ENCODE measurements at places on chromosomes 7 and 10.
A peak's percentile ranks its signal among the peaks of the same experiment; 100 is the strongest.

GRCh38 chr7:84412161-84412969 lies 217.8 kb upstream of the SEMA3A start:
- DNase-seq: peak; percentile 73

DNA sequence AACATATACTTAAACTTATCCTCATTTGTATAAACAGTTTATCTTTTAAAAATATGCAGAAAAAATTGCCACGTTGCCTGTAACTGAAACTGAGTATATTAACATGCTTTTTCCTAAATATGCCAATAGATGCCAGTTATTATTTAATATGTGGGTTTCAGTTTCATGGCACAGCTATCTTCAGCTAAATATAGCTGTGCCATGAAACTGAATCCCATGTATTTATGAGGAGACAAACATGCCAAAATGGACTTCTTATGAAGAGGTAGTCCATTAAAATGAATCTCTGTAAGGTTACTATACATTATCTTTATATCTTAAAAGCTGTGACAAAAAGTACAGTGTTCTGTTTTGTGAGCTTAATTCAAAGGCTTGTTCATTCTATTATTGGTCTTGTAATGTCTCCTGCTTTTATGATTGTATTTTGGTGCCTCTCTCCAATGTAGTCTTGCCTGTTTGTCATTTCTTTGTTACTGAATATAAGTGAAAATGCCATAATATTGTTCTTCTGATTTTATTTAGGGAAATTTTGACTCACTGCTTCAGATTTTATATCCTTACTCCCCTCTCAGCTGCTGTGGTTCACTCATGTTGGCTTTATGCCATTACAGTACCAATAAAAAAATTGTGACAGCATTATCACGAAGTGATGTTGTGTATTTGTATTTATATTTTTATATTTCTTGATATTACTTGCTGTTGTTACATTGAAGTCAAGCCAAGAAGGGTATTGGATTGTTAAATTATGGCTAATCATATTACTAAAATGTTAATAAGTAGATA lies 34.3 kb upstream of the CACNA2D1 start:
- no peak for DNase-seq

DNA sequence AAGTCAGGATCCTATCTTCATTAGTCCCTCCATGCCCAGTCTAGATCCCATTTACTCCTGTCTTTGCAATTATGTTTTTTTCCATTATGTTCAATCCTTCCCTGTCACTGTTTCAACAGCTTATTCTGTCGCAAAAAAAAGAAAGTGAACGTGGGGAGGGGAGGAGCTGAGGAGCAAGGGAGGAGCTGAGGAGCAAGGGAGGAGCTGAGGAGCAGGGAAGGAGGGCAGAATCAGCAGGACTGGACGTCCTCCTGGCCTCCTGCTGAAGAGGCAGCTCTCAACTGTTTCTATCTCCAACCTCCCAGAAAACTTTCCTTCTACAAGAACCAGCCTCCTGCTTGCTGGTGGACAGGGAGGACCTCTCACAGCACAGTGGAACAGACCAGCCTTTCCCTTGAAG lies 26.0 kb downstream of the LARP4B start:
- DNase-seq: no peak

DNA sequence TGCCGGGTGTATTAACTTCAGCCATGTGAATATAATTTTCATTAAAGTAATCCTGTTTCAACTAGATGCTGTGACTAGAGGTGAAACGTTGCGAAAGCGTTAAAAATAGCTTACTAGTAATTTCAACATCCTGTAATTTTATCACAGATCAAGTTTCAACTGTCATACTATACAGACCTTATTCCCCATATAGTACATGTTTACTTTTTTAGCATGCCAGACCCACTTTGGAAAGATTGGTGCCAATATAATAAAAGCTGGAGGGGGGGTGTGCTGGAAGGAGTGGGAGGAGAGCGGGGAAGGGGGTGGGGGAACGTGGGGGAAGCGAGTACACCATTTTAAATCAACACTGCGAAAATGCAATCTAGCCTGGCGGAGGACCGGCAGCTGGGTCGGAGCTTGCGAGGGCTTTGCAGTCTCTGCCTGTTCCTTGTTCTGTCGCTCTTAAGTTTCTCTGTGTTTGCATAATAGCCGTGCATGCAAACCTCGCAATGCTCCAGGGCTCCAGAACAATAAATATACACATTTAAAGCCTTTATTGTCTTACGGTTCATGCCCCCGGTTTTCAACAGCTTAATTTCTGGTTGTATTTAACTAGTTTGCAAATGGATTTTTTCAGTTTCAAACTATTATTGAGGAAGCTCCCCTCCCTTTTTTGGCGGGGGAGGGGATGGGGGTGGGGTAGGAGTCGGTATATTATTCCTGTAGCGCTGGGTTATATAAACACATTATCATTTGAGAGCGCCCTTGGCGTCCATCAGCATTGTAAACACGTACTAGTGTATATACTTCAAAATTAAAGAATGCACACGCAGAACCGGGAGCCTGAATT lies 1.3 kb upstream of the ARID5B start:
- DNase-seq: peak; percentile 56
